ENCODE measurements at places on chromosomes 5 and 9.

DNA sequence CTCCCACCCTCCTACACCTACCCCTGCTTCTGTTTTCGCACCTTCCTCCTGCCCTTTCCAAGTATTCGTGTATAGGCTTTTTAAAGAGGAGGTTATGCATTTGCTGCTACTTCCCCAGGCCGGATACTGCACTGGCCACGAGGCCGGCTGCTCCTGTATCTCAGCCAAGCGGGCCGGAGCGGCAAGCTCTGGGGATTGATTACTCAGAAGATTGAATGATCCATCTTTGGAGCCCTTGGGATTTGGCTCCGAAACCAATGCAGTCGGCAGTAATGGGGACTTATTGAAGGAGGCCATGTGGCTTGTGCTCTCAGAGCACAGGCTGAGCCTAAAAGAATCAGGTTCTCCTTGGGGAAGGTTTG lies 405.3 kb downstream of the TLE4 start:
- DNase-seq, result no peak

DNA sequence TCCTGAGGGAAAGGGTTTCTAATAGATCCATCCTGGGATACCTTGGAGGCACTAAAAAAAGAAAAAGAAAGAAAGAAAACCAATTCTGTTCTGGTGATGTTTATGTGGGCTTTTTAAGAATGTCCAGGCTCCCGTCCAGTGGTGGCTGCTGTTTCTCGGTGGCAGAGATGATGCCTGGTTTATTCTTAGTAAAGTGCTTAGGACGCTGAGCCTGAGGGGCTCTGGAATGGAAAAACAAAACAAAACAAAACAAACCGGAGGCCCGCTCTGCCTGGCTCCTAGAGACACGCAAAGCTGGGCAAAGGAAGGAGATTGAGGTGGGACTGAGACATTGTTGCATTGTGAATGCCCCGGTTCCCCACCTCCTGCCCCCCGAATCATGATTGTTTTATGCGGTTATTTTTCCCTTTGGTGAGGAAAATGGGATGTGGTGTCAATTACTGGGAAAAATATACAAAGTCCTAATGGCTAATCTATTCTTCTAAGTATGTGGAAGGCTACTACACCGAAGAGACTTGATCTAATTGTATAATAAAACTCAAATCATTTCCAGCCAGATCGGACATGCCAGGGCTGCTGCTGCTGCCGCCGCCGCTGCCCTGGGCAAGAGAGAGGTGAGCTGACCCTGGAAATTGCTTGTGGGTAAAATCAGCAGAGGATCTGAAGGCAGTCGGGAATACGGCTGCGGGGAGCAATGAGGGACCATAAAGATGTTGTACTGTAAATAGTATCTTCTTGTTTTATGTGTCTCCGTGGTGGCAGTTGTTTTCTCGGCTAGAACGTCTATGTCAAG lies 644.9 kb downstream of the CCDC171 start:
- no peak for DNase-seq

GRCh38 chr5:69281114-69281513 lies 46.4 kb downstream of the CDK7 start:
- no peak for DNase-seq

- DNase-seq, result no peak
These were observed 9.6 kb upstream of the CCDC171 start for GRCh38 chr9:15543047-15543813.

DNA sequence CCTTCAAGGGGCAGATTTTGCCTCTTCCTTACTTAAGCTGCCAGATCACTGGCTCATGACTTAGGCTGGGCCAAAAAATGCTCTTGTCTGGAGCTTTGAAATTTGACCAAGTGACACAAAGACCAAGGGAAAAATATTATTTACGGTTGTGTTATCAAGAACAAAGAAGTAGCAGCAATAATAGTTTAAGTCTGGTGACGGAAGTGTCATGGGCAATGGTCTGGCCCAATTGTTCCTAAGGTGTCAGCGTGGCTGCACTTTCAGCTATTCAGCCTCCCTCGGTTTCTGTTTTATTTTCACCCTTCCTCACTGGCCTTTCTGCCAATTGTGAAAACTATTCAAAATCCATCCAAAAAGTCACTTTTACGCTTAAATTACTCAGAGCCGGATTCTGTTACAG lies 185.3 kb downstream of the CDH18 start:
- DNase-seq, result no peak

- DNase-seq, result peak; percentile 59
These were observed 11.4 kb downstream of the ACTL7B start for GRCh38 chr9:108844391-108844790.

DNA sequence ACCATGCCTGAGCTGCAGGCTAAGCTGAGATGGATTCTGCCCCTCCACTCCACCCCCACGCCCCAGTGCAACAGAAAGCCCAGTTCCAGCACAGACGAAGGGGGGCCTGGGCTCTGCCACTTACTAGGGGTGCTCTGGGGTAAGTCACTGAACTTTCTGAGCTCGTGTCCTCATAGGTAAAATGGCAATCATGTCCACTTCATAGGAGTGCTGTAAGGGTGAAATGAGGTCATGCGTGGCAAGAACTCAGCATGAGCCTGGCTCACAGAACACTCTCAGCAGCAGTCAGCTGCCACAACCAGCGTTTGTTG lies 8.4 kb upstream of the PSD2 start:
- peak; percentile 56 for DNase-seq

GRCh38 chr5:113246361-113246870 lies 188.4 kb downstream of the TSSK1B start:
- DNase-seq, result no peak

- no peak for DNase-seq
These were observed 61.0 kb upstream of the C5orf58 start for GRCh38 chr5:170171811-170172210.

DNA sequence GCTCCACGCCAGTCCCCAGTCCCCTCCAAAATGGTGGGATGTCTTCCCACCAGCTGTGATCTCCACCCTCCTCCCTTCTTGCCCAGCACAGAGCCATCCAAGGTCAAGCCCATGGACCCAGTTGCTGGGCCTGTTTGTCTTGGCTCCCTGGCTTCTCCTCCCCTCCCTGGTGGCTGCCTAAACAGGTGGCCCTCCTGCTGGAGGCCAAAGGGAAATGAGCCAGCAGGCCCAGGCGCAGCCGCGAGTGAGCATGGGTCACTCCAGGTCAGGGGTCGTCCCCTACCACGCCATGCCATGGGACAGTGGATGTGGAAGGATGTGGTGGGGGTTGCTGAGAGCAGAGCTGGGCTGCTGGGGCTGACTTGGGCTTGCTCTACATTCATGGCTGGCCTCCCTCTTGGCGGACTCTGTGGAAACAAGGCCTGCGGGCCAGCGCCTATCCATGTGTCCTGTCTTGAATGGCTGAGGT lies 33.6 kb downstream of the COL15A1 start:
- no peak for DNase-seq

GRCh38 chr9:32573821-32574220 lies 862 bp upstream of the NDUFB6 start:
- DNase-seq, result no peak

Data from DMS79 treated with DMSO at 0.1 percent for 48 hours (cell line).